ENCODE measurements at places on chromosomes 12 and 14.

DNA sequence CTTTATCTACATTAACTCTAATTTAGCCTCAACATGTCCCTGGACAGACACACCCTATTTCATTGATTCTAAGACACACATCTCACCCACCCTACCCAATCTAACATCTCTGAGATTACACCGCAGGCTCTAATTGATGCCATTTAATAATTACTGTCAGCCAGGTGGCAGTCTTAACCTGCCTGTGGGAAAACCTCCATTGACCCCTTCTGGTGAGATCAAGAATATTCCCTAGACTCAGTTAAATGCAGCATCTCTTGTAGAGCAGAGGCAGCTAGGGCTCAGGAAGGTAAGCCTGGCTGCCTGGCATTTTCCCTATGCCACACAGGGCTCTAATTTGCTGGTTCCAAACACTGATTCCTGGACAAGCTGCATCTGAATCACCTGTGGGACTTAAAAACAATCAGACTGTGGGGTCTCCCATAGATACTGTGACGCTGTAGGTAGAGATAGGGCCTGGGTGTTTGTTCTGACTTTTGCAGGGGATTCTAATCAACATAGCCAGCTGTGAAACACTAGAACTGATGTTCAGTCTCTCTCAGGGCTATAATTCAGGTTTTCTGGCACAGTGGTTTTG is 14.3 kb downstream of the MCRS1 start:
- DNase-seq = no peak

- DNase-seq = no peak
Observed at GRCh38 chr12:105357162-105357691, 26.7 kb downstream of the C12orf75 start.

GRCh38 chr12:2097617-2098016 is 44.8 kb downstream of the CACNA1C start:
- DNase-seq = no peak

- DNase-seq = no peak
Observed at GRCh38 chr14:103508521-103509329, 13.9 kb downstream of the CKB start.

- DNase-seq = no peak
Observed at GRCh38 chr12:45803111-45803510, 73.6 kb downstream of the ARID2 start.

GRCh38 chr14:39843881-39844280 is 411.6 kb upstream of the FBXO33 start:
- DNase-seq = no peak

- DNase-seq = no peak
Observed at GRCh38 chr14:68695326-68695768, 97.5 kb downstream of the ZFP36L1 start.

DNA sequence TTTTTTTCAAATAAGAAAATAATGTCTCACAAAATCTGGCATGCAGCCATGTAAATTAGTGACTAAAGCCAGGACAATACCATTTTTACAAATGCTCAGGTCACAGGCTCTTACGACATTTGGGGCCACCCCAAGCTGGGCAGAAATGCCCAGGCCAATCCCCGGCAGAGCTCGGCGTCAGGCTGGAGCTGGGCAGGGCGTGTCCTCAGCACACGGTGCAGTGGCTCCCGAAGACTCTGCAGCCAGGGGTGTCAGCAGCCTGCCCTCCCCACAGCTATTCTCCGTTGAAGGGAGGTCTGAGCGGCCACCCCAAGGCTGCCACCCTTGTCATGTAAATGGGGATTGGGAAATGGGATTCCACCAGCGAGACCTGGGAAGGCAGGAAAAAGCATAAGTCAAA is 158.6 kb downstream of the DICER1 start:
- DNase-seq = no peak

- no peak for DNase-seq
Observed at GRCh38 chr14:61482348-61483206, 161.2 kb downstream of the PRKCH start.

GRCh38 chr14:101882141-101882935 is 82.0 kb upstream of the DYNC1H1 start:
- DNase-seq = no peak

DNA sequence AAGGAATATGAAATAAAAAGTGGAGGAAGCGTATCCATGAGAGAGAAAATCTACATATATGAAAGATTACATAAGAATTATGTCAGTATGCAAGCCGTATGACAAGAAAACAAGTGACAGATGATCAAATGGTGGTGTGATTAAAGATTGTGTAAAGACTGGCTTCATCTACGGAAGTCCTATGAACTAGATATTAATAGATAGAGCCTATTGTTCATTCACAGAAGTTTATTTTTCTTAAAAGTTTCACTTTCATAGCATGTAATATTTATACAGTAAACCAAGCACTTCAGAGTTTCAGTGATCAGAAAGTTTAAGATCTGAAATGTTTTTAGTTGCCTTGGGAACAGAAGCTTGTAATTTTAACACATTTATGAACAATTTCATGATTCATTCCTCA is 84.5 kb downstream of the VRK1 start:
- DNase-seq = no peak

DNA sequence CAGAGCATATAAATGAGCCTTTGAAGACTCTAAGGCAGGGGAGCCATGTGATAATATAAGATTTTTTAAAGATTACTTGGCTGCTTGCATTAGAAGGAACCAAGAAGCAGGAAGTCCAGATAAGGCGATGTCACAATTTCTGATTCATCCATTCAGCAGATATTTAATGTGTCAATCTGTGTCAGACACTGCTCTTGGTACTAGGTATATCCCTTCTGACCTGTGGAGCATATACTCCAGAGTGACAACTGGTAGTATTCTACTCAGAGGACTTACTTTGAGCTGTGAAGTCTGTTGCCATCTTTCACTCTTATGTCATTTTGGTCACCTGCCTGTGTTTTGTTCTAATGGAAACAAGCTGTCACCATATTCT is 10.7 kb downstream of the EID3 start:
- DNase-seq = no peak

DNA sequence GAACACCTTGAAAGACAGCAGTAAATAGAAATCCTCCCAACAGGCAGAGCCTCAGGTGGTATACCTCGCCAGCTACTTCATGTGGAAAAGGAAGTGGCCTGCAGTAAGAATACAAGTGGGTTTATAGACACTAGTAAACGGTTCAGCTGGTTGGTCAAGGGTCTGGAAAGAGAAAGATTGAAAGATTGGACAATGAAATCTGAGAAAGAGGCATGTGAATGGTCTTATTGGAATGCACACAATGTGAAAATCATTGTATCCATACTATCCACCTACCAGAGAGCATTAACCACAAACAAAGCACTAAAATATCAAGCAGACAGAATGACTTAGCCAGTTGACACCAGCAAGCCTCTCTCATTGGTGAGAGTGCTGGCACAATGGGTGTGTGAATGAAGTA is 98.2 kb downstream of the SSPN start:
- no peak for DNase-seq

- no peak for DNase-seq
Observed at GRCh38 chr12:67928621-67929383, 60.4 kb upstream of the IFNG-AS1 start.

GRCh38 chr14:29421156-29421728 is 506.4 kb downstream of the PRKD1 start:
- no peak for DNase-seq

GRCh38 chr14:45559626-45560025 is 306.6 kb upstream of the MIS18BP1 start:
- no peak for DNase-seq

DNA sequence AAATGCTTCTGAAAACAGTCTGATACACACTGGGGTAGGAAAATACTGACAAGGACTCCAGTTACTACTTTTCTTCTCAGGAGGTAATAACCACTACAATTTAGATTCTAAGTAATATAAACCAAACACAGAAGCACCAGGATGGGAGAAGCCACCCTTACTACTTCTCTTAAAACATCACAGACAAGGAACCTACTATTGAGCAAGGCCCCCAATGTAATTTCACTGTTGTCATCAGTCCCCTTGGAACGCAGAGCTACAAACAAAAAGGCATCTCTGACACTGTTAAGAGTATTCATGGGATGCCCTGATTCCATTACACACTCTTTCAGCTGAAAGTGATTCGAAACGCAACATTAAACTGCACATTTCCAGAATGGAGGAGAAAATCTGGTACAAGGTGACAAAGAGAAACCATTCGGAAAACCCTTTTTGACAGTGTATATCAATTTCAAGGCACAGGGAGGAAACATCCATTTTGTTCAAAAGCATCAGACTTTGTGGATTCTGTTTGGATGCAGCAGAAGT is 185.9 kb downstream of the PPM1H start:
- DNase-seq = no peak

DNA sequence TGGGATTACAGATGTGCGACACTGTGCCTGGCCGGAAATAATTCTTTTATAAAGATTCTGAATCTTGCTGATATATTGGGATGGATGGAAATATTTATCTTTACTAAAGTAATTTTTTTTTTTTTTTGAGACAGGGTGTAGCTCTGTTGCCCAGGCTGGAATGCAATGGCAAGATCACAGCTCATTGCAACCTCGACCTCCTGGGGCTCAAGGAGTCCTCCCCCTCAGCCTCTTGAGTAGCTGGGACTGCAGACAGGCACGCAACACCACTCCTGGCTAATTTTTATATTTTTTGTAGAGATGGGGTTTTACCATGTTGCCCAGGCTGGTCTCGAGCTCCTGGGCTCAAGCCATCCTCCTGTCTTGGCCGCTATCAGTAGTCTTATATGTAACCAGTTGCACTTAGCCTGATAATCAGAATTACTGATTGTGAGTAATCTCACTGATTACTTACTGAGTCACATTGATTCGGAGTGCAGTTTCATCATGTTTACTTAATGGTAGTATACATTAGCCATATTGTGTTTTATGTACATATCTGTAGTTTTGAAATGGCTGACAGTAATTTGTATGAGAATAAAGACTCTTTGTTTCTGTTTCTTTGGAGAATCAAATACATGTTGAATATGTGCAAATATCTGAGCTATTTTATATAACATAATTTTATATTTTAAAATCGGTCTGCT is 50.4 kb upstream of the LRTM2 start:
- DNase-seq = no peak

DNA sequence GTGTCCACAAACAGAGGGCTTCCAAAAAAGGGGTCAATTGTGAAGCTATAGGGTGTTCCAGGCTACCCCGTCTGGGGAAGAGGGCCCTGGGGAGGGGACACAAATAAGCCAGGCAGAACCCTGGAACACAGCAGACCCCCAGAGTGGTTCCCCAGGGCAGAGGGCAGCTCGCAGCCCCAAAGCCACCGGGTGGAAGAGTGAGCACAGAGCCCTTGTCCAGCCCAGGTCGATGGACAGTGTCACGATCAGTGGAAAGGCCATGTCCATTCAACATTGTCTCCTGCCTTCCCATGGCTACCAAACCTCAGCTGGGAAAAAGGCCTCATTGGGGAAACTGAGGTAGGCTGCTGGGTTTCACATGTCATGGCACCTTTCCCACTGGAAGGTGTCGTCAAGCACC is 131.4 kb downstream of the DICER1 start:
- no peak for DNase-seq

GRCh38 chr14:55772486-55772885 is 192.5 kb downstream of the KTN1 start:
- no peak for DNase-seq

DNA sequence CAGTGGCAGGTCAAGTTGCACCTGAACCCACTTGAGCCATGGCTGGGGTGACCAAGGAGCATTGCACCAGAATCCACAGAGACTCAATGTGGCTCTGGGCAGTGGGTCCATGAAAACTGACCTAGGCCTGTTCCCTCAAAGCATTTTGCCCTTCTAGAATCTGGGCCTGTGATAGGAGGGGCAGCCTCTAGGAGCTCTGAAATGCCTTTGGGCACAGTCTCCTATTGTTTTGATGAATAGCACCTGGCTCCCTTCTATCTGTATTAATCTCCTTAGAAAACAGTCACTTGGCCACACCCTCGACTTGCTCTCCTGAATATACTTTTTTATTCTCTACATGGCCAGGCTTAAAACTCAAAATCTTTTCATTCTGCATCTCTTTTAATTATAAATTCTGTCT is 14.1 kb upstream of the KRAS start:
- no peak for DNase-seq

DNA sequence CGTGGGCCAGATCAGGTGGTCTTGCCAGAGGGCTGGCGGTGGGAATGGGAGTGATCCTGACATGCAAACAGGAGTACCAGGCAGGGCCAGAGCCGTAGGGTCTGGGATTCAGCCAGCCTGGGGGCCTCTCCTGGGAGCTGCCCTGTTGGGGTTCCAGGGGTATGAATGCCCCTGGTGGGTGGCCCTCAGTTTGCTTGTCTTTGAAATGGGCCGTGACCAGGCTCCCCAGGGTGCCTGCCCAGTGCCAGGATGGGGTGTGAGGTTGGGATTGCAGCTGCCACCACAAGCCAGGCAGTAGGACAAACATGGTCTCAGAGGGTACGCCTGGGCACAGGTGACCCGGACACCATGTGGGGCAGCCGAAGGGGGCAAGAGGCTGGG is 168.8 kb downstream of the KIF26A start:
- DNase-seq = no peak

DNA sequence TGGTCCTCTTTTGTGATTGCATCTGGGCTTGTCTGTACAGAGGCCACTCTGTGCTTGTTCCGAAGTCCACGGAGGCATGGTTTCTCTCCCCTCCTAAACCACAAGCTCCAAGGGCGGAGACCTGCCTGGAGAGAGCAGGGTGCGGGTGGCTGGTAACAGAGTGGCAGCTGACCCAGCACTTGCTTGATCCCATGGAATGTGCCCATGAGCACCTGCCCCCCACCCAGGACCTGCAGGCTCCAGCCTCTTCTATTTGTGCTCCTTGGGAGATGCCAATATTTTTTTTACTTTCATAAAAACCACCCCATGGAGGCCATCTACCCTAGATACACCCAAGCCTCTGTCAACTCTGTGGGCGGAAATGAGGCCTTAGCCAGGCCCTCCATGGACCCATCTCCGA is 104.7 kb downstream of the PRMT8 start:
- no peak for DNase-seq

GRCh38 chr12:80818878-80819277 is 102.2 kb downstream of the MYF5 start:
- DNase-seq = no peak

- DNase-seq = no peak
Observed at GRCh38 chr12:12612358-12612757, 682 bp downstream of the CREBL2 start.

- DNase-seq = no peak
Observed at GRCh38 chr12:89351489-89352241, 636 bp downstream of the DUSP6 start.

GRCh38 chr14:61696753-61697318 is 1.5 kb downstream of the HIF1A start:
- DNase-seq = no peak

GRCh38 chr12:118082161-118082560 is 21.2 kb upstream of the WSB2 start:
- DNase-seq = no peak

DNA sequence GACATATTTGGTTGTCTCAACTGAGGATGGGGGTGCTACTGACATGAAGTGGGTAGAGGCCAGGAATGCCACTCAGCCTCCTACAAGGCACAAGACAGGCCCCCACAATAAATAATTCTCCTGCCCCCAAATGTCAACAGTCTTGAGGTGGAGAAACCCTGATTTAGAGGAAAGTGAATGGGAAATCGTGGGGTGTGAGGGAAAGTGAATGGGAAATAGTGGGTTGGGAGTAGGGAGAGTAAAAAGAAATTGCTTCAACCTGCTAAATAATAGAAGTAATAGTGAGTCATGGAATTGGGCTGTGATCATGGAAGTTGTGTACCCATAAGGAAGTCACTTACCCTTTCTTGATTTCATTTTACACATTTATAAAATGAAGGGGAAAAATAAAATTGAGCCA is 16.7 kb upstream of the TMEM233 start:
- DNase-seq = no peak

GRCh38 chr14:54038724-54039123 is 82.1 kb upstream of the BMP4 start:
- no peak for DNase-seq
